Activated gamma-delta T cell treated with Interleukin-2 at 50 U/mL for 16 hours (primary cell): ENCODE measurements at places on chromosomes 3 and 15.

- no peak for DNase-seq
These were observed 12.1 kb downstream of the FMN1 start for GRCh38 chr15:33182278-33182905.

DNA sequence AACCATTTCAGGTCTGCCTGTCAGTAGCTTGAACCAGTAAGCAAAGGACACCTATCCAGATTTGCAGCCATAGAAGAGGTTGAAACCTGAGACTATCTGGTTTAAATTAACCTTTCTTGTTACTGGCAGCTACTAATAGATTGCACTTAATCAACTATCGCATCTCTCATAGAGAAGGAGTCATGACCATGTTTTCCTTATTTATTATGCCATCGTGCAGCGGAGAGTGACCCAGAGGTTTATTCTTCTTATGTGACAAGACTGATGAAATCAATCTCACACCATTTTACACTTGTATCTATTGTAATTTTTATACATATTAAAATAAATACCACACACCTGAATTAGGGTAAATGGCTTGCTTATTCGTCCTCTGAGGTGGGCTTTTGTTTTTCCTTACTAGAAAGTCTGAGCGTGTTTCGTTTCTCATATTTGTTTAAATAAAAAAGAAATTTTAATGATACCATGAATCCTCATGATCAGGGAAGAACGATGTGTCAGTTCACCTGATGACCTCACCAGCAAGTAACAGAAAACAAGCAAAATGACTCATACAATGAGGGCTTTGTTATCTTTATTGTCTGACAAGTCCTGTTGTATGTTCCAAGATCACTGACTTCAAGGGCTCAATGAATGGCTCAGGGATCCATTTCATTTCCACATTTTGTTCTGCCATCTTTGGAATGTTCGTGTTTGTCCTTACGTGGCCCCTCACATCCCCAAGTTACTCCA, 379.5 kb upstream of the DPH6 start:
- DNase-seq = no peak

GRCh38 chr3:65875393-65876027, 163.2 kb downstream of the MAGI1 start:
- DNase-seq = no peak

- no peak for DNase-seq
These were observed 12.0 kb upstream of the LMAN1L start for GRCh38 chr15:74800559-74801094.

DNA sequence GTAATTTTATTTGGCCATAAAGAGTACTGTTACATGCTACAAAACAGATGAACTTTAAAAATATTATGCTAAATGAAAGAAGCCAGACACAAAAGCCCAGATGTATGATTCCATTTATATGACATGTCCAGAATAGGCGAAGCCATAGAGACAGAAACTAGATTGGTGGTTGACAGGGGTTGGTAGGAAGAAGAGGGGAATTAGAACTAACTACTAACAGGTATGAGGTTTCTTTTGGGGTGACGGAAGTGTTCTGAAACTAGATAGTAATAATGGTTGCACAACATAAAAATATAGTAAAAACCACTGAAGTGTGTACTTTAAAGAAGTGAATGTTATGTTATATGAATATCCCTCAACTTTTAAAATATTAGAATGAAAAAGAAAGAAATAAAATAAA, 66.1 kb downstream of the GBE1 start:
- no peak for DNase-seq

DNA sequence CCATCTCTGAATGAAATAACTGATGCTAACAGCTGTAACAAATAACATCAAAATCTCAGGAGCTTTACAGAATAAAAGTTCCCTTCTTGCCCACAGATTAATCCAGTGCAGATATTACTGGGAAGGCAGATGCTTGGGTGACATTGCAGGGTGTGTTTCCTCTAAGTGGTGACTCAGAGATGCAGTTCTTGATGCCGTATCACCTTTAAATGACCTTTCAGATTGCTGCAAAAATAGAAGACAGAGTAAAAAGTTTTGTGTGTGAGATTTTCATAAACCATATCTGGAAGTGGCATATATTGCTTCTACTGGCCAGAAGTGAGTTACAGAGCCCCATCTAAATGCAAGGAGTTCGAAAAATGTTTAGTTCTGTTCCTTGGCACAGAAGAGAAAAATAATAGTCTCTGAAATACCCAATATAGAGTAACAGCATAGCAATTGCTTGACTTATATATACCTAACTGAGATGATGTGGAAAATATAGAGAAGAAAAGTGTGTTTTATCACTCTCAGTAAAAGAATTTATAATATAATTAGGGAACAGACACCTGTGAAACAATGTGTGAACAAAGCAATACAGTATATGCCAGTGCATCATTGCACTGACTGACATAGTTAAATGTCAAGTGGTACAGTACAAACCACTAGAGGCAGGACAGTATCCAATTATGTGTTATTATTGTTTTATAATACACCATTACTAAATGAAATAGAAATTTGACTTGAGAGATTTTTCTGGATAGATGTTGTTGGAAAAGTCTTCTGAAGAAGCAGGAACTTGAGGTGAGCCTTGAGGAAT, 430.7 kb upstream of the CBLB start:
- no peak for DNase-seq
